Fibroblast of skin of left biceps (primary cell): ENCODE measurements at places on chromosomes 1 and 21.

DNA sequence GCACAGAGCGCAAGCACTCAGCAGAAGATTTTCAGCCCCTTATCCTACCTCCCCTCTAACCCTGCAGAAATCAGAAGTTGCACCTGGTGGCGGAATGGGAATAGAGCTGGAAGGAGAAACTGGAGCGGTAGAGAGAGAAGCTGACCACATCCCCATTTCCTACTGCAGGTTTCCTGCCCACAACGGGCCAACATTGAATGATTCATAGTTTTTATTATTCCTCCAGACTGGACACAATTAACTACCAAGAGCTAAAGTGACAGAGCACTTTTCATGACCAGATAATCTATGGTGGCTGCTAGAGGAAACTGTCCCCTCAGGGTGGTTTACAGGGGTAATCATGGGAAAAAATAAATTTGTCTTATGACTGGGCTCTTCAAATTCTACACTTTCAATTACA is 21.3 kb upstream of the LRRC8D start:
- DNase-seq: no peak

DNA sequence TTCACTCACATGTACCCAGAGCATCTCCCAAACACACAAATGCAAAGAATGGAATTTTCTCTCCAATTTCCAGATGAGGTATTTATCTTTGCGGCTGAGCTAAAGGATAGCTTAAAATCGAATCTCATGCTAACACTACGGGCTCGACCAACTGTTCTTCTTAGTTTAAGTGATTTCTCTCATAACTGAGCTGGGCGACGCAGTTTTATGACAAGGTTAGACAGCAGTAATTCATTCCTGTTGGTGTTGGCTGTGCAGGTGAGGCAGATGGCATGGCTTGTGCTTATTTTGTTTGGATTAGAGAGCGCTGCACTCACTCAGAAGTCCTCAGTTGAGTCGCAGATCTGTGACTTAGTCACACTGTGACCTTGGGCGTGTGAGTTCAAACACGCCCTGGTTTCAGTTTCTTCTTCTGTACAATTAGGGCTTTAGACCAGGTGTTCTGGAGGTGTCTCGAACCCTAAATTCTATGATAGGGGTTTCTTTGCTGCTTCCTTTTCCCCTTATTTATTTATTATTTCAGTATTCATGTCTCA is 41.5 kb upstream of the MRPS6 start:
- no peak for DNase-seq

DNA sequence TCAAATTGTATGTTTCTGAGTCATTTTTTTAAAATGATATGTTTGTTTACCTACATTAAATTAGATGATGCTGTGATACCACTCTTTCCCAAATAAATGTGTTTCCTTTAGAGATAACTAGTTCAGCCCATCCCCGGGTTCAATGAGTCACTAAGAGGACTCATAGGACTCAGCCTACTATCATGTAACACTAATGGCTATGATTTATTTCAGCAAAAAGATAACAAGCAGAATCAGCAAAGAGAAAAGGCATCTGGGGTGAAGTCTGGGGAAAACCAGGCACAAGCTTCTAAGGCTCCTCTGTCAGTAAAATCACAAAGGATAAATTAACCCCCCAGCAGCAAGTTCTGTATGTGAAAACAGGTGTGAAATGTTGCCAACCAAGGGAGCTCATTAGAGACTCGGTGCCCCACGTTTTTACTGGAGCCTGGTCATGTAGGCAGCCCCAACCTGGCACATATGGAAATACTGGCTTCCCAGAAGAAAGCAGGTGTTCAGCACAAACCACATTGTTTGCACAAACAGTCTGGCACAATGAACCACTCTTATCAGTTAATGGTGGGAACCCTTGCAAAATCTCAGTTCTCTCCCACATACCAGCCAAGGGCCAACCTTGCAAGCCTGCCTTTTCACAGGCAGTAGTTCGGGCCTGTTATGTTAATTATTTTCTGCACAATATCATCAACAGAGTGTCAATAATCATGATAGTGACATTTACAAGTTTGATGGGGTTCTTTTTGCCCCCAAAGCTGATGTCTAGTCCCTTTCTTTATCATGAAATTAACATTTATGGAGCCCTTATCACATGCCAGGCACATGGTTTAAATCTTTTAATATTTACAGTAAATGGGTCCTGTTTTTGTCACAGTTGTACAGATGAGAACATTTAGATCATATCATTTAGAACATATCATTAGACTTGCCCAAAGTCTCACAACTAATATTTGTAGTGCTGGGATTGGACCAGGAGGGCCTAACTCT is 23.1 kb upstream of the CNN3 start:
- DNase-seq: no peak

- no peak for DNase-seq
Observed at GRCh38 chr1:170927955-170928840, 7.1 kb upstream of the MROH9 start.

- no peak for DNase-seq
Observed at GRCh38 chr21:25857308-25858074, 122.7 kb downstream of the GABPA start.

GRCh38 chr1:147579532-147579931 is 38.2 kb downstream of the BCL9 start:
- peak; percentile 29 for DNase-seq

- DNase-seq: no peak
Observed at GRCh38 chr1:165829888-165830287, 2.5 kb downstream of the UCK2 start.

DNA sequence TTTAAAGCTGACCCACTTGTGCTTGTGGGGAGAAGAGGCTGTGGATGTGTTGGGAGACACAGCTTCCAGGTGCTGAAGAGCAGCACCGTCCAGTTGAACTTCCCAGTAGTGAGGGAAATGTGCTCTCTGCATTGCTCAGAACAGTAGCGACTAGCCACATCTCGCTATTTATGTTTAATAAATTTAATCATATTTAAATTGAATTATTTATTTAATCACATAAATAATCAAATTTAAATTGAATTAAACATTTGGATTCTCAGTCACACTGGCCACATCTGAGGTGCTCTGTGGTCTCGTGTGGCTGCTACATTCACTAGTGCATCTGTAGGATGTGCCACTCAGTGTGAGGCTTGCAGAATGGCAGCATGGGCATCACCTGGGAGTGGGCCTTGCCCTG is 20.1 kb downstream of the NTPCR start:
- DNase-seq: no peak

DNA sequence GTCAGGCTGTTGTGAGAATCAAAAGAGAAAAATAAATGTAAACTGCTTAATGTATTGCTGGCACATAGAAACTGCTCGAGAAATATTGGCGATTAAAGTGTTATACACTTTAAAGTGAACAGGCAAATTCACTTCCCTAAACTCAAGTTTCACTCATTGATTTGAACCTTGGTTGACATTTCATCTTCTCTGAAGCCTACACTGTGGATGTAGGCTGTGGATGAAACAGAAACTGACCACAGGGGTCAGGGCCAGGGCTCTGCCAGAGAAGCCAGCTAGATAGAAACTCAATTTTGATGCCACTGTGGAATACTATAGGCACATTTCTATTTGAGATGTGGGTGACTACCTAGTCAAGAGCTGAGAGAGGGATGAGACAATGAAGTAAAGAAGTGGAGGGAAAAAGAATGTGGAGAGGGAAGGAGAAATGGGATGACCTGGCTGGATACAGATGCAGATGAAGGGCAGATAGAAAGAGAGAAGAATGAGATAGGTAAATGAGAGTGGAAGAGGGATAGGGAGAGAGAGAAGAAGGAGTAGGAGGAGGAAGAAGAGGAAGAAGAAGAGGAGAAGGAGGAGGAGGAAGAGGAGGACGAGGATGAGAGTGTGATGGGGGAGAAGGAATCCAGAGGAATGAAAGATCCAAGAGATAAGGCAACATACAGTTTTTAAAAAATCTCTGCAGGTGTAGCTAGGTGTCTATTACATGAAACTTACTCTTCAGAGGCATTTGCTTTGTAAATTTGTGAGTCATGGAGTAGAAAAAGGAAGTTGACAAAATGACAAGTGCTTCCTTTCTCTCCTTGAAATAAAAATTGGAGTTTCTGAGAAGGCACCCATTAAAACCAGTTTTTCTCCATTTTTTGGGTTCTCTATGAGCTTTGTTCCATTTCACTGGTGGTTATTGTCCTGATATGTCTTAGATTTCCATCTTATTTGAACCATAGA is 17.4 kb upstream of the CD1D start:
- DNase-seq: no peak

- DNase-seq: no peak
Observed at GRCh38 chr1:152185544-152186391, 26.7 kb upstream of the RPTN start.

GRCh38 chr1:53266038-53266437 is 27.7 kb upstream of the MAGOH start:
- DNase-seq: no peak

DNA sequence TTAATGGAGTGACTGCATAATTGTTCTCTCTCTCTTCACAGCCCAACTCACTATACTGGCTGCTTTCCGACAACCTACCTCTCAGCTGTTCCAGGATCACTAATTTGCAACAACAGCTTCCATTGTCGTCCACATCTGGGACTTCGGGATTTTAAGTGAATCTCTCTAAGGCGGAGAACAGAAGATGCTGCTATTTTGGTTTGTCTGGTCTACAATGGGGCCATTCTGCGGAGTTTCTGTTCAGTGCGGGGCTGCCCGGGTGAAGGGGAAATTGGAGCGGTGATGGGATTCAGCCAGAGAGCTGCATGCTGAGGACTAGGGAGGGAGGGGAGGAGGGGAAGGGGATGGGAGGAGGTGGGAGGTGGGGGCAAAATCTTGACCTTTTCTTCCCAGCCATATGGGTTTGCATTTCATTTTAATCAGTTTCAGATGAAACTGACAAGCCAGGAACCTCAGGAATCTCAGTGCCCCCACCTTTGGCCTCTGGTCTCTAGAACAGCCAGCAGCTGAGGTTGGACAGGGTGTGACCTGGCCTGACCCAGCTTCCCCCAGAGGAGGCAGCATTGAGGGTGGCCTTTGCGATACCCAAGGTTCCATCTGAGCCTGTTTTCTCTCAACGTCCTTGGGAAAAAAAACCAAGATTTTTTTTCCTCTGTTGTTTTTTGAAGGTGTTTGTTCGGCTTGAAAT is 6.9 kb upstream of the SRP9 start:
- no peak for DNase-seq

DNA sequence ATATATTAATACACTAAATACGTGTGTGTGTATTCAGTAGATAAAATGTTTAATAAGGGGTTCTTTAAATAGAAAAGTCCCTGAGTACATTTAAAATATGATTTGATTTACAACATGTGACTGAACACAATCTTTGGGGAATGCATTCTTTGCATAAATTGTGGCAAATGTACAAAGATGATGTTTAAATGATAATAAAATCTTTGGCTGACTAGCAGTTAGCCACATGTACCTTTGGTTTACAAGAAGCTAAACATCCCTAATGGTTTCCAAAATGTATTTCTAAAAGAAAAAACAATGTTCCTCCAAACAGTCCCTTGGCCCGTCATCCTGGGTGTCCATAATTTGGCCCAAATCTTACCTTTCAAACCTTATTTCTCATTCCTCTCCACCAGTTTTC is 106.4 kb upstream of the MARK1 start:
- no peak for DNase-seq

DNA sequence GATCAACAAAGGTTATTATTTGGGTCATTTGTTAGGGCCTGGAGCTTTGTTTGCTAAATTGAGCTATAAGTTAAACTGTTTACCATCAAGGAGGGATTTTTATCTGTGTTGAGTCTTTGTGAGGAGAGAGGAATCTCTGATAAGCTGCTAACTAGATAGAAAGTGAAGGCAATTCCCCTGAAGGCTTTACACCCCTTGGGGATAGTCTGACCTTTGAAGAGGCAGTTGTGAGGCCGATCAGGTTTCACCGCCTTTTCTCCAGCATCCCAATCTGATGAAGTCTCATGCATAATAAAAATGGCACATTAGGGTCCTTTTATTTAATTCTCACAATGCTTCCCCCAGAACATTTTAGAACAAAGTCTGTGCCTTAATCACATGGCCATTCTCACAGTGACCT is 21.8 kb downstream of the C1orf21 start:
- no peak for DNase-seq

DNA sequence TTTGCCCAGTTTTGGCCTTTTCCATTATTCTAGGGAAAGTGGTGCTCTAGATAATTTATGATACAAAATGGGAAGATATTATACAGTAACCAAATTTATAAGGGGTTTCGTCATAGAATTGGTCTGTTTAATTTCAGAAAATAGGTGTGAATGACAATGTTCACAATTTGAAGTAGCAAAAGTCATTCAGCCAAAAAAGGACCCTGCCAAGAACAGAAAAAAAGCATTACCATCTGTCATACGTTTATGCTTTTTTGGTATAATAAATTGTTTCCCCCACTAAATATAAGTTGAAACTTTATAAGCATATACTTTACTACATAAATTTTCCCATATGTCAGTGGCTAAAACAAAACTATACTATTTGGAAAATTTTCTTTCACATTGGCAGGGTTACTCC is 4.5 kb upstream of the SPAG17 start:
- no peak for DNase-seq

GRCh38 chr1:84836145-84836544 is 56.9 kb downstream of the LPAR3 start:
- peak; percentile 10 for DNase-seq

GRCh38 chr1:96465441-96465840 is 256.1 kb upstream of the PTBP2 start:
- DNase-seq: peak; percentile 80

GRCh38 chr1:26828411-26828991 is 2.0 kb downstream of the ZDHHC18 start:
- DNase-seq: no peak

DNA sequence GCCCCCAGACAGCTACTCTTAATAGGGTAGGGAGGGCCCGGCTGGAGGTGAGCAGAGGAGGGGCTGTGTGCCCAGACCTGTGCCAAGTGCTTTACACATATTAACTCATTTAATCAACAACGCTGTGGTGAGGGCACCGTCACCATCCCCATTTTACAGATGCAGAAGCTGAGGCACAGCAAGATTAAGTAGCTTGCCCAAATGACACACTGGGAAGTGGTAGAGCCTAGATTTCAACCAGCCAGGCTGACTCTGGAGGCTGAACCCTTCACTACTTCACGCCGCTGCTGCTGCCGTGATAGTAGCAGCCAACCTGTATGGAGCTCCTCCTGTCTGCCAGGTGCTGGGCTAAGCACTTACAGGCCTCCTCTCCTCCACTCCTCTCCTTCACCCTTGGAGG is 127.2 kb downstream of the PTPRU start:
- DNase-seq: no peak

- no peak for DNase-seq
Observed at GRCh38 chr1:94953746-94954145, 26.8 kb upstream of the CNN3 start.

GRCh38 chr1:53069265-53069662 is 7.3 kb downstream of the PODN start:
- no peak for DNase-seq

- DNase-seq: no peak
Observed at GRCh38 chr1:9691691-9692090, 40.2 kb downstream of the PIK3CD start.
